ENCODE measurements at places on chromosomes 16 and 17.

DNA sequence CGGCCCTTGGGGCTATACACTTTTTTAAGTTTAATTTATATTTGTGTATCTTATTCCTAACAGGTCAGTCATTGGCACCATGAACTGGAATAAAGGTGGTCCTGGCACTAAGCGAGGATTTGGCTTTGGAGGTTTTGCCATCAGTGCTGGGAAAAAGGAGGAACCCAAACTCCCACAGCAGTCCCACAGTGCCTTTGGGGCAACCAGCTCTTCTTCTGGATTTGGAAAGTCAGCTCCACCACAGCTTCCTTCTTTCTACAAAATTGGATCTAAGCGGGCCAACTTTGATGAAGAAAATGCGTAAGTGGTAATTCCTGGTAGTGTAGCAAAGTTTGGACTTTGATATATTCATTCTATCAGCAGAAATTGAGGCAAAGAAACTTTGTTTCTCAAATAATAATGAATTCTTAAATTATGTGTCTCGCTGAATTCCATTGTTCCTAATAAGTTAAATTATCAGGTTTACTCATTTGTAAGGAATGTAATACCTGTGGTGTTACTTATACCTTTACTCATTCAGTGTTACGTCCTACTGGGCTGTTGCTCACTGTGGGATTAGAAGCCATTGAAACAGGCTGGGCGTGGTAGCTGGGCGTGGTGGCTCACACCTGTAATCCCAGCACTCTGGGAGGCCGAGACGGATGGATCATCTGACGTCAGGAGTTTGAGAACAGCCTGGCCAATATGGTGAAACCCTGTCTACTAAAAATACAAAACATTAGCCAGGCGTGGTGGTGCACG, 13.2 kb downstream of the DDX42 start:
- no peak for DNase-seq

DNA sequence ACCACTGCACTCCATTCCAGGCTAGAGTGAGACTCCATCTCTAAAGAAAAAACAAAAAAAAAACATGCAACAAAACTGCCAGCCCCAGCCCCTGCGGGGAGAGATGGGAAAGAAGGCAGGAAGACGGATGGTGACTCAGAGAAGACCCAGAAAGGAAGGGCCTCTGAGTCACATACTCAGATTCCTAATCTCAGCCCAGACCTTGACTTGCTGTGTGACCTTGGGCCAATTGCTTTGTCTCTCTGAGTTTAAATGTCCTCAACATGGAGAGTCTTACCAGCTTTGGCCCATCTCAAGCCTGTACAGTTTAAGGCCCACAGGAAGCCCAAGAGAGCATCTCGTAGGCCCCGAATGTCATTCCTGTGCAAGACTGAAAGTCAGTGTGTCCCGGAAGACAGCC, 86.5 kb upstream of the LHX1 start:
- DNase-seq: no peak

- no peak for DNase-seq
These were observed 8.1 kb downstream of the SLC5A11 start for GRCh38 chr16:24853830-24854229.

DNA sequence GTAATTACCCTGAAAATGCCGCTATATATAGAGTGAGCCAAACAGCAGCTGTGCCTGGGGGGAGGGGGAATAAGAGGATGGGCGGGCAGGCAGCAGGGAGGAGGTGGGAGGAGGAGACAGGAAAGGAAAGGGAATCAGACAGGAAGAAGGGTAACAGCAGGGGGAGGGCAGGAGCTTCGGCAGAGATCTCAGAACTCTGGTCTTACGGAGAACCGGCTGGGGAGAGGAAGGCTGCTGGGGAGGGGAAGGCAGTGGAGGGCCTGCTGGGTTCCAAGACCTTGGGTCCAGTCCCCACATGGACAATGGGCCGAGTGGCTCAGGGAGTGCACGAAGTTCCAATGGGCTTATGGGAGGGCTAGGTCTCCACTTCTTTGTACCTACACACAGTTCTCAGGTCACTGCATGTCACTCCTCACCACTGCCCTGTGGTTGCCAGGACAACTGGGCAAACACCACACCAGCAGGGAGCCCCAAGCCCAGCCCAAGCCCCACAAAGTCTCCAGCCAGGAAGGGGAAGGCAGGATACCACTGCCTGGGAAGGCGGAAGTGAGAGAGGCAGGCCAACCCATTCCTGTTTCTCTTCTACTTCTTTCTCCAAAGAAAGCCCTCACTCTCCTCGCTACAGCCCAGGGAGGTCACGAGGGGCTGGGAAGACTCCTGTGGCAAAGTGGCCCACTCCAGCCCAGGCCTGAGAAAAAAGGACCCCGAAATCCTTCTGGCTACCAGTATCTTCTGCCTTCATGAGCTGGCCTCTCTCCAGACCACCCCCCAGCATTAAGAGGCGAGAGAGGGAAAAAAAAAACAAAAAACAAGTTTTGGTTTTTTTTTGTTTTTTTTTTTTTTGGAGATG, 25.3 kb downstream of the G6PC3 start:
- DNase-seq: peak; percentile 70

DNA sequence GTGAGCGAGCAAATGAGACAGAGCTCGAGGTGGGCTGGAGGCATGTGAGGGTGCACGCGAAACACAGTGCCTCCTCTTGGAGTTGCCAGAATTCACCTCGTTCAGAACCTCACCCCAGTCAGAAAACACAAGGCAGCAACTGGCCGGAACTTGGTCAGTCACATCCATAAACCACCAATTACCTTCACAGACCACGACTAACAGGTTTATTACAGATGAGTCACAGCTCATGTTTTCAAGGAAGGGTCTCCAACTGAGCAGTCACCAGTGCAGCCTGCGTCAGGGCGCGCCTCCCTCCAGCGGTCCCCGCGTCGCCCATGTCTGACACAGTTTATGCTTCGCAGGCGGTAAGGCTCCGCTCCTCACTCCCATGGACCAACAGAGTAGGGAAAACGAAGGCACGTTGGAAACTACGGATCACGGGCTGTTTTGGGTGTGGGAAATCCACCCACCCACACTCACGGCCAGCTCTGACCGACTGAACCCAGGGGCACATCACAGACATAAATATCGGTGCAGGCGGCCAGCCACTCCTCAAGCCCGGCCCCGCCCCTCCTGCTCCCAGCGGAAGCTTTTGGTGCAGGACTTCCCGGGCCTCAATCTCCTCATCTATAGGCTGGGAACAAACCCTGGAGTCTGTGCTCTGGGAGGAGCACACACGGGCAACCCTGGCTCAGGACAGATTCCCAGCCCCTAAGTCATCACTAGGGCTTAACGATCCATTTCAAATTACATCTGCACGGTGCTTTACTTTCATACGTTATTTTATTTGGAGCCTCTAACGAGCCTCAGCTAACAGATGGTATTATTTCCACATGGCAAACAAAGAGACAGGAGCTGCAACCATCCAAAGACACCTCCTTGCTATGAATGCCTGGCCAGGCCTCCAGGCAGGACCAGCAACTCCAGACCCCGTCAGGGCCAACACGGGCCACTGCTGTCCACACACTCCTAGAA, 126.3 kb downstream of the ZNF778 start:
- no peak for DNase-seq

GRCh38 chr17:75642182-75642783, 9.0 kb downstream of the SMIM5 start:
- no peak for DNase-seq

GRCh38 chr17:49715717-49716279, 8.0 kb upstream of the SLC35B1 start:
- no peak for DNase-seq

- DNase-seq: peak; percentile 74
These were observed 27.5 kb downstream of the ZCCHC14 start for GRCh38 chr16:87465306-87465705.

DNA sequence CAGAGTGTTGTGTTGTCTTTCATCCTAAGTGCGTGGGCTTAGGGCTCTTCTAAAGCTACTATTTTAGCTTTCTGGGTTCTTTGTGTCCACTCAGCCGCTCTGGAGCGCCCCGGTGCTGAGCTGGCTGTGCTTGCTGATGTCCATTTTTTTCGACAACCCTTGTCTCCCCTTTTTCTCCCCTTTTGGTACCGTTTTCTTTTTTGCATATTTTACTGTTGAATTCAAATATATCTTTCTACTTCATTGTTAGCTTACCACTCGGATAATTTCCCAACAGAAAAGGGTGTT, 1.2 kb downstream of the SRRM2 start:
- DNase-seq: no peak

GRCh38 chr17:36657763-36658490, 56.5 kb downstream of the MRM1 start:
- DNase-seq: no peak

DNA sequence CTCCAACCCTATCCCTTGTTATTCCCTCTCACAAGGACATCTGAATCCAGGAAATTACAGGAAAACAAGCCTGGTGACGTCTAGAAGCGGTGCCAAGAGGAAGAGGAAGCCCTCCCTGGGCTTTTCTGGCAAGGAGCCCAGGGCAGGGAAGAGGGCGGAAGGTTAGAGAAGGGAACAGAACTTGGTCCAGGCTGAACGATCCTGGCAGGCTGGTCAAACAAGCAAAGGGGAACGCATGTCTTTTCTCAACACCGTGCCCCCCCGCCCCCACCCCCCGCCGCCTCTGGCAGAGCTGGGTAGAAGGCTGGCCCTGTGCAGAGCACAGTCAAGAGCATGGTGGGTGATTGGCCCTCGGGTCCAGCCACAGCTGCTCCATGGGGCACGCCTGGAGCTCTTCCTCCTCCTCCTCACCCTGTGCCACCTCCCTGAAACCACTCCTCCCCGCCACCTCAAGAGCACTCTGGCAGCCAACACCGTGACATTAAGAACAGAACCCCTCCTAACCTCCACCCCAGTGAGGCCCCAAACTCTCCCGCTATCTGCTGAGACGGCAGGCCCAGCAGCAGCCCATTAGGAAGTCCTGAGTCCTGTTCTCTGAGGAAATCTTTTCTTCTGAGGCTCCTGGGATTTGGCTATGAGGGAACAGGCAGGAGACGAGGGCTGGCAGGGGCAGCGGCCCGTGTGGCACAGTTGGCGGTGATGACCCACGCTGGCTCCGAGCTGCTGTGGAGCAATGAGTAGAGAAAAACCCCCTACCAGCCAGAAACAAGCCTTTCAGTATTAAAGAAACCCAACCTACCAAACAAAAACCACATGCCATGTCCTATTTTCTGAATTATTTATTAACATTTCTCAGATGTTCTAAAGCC, 7.3 kb downstream of the C16orf86 start:
- DNase-seq: no peak

GRCh38 chr17:3888343-3889171, 4.3 kb downstream of the CAMKK1 start:
- no peak for DNase-seq

- DNase-seq: no peak
These were observed 325.2 kb downstream of the HS3ST4 start for GRCh38 chr16:26016989-26017388.

GRCh38 chr17:80892019-80892855, 99.4 kb upstream of the CHMP6 start:
- DNase-seq: peak; percentile 91

DNA sequence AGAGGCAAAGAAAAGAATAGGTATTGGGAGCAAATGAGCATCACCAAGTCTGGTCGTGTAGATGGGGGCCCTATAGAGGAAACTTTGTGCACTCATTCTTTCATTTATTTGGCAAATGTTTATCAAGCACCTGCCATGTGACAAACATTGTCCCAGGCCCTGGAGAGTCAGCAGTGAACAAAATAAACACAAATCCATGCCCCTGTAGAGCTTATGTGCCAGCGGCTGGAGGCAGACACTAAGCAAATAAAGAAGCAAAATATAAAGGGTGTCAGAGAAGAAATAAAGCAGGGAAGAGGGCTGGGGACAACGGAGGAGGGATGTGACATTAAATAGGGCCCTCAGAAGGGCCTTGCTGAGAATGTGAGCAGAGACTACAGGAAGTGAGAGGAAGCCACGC, 45.5 kb downstream of the KATNIP start:
- no peak for DNase-seq

DNA sequence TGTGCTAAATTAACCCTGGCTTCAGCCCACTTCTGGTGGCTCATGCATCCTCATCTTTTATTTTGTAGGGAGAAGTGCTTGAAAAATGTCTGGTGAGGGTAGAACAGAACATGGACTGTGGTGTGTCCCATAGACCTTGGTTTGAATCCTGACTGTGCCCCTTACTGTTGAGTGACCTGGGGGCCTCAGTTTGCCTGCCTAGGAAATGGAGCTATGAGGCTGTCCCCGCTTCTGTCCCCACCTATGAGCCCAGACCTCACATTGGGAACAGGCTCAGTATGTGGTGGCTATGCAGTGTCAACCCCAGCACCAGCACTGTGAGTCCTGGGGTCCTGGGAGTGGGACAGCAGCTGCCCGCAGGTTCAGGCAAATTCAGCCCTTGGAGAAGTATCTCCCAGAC, 186.3 kb upstream of the GSE1 start:
- DNase-seq: no peak

GRCh38 chr16:53678756-53679343, 24.8 kb downstream of the RPGRIP1L start:
- DNase-seq: no peak
